ENCODE measurements at places on chromosomes 2 and 18.

DNA sequence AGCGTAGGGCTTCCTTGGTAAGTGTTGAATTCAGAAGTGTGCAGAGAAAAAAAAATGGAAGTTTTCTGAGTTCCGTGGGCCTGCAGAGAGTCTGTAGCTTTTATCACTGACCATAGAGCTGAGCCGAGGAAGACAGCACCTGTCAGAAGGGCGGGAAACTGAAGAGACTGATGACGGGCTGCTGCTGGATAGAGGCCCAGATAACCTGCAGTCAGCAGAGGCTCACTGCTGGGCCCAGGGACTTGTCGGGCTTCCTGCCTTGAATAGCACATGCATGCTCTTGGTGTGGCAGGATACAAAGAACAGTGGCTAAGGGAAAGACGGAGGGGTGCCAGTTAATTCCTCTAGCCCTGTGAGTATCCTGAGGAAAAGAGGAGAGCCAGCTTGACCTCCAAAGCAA is 166.4 kb downstream of the MGAT5 start:
- peaks cover 36% of the 10 kb centered on the region for H3K36me3 ChIP-seq
- no peaks in the 10 kb centered on the region for H3K4me1 ChIP-seq
- H3K4me3 ChIP-seq = no peak overlapping the region
- no peaks in the 10 kb centered on the region for H3K27me3 ChIP-seq

- H3K36me3 ChIP-seq = no peaks in the 10 kb centered on the region
- no peaks in the 10 kb centered on the region for H3K27me3 ChIP-seq
- no peak overlapping the region for H3K4me3 ChIP-seq
These were observed 224.2 kb downstream of the NUP35 start for GRCh38 chr2:183348492-183348891.

- no peaks in the 10 kb centered on the region for H3K36me3 ChIP-seq
- no peak overlapping the region for H3K27ac ChIP-seq
- no peaks in the 10 kb centered on the region for H3K4me1 ChIP-seq
- no peak overlapping the region for H3K4me3 ChIP-seq
- DNase-seq = no peak
These were observed 210.7 kb upstream of the SALL3 start for GRCh38 chr18:78768656-78769501.

DNA sequence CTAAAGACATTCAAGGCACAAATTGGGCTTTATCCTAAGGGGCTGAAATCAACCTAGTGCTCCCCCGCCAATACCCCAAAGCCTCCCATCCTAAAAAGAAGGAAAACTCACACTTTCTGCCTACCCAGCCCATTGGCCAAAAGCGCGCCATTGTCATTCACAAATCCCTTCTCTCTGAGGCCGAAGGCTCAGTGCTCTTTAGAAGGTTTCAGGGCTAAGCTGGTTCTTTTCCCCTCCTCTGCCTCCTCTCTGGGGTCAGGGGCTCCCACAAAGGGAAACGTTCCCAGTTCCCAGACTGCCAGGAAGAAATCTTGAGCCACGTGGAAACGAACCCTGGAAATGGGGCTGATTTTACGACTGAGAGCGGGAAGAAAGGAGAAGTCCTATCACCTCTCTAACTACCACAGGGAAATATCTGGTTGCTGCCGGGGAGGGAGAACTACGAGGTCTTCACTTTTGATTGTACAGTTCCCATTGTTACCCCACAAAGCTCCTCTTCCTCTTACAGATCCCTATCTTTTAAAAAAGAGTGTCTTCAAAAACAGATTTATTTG is 1.7 kb upstream of the SKOR2 start:
- H3K4me1 ChIP-seq = no peaks in the 10 kb centered on the region
- no peak overlapping the region for H3K4me3 ChIP-seq
- no peaks in the 10 kb centered on the region for H3K36me3 ChIP-seq
- no peak overlapping the region for H3K27ac ChIP-seq
- H3K27me3 ChIP-seq = peaks cover 46% of the 10 kb centered on the region

GRCh38 chr2:58769864-58770234 is 528.7 kb upstream of the FANCL start:
- H3K4me1 ChIP-seq = no peaks in the 10 kb centered on the region
- no peak overlapping the region for H3K4me3 ChIP-seq
- no peaks in the 10 kb centered on the region for H3K27me3 ChIP-seq
- no peak for DNase-seq
- H3K36me3 ChIP-seq = no peaks in the 10 kb centered on the region

Data from effector memory CD4-positive, alpha-beta T cell (primary cell).